ENCODE measurements at places on chromosomes 11 and 22.

GRCh38 chr11:71246559-71246958 is 5.8 kb downstream of the SHANK2 start:
- DNase-seq: no peak

DNA sequence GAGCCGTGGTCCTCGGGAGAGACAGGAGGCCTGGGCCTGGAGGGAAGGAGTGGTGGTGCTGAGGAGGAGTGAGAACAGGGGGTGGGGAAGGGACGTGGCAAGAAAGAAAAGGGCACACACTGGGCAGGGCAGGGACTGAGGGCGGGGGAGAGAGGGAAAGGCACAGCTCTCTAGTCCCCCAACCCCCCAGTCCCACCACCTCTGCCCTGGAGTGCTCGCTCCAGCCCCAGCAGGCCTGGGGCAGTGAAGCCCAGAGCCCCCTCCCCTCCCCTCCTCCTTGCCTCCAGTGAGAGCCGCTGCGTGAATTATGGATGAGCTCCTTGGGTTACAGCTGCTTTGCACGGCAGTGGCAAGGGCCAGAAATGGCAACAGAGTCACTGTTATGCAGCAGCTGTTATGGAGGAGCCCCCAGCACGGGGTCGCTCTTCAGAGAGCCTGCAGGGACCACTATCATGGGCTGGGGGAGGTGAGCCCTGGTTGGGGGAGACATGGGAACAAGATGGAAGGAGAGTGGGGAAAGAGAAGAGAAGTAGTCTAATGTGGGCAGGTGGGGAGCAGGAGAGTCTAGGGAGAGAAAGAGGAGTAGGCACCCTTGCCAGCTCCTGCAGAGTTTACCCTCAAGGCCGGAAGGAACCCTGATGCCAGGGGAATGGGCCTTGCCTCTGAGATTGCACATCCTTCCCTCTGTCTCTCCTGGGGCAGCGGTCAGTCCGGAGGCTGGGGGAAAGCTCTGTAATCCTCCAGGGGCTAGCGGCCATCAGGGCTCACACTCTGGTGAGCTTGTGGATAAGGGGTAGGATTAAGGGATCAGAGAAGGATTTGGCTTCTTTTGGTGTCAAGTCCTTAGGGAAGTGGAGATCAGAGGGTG is 3.6 kb downstream of the RTN4RL2 start:
- DNase-seq: peak; percentile 47

DNA sequence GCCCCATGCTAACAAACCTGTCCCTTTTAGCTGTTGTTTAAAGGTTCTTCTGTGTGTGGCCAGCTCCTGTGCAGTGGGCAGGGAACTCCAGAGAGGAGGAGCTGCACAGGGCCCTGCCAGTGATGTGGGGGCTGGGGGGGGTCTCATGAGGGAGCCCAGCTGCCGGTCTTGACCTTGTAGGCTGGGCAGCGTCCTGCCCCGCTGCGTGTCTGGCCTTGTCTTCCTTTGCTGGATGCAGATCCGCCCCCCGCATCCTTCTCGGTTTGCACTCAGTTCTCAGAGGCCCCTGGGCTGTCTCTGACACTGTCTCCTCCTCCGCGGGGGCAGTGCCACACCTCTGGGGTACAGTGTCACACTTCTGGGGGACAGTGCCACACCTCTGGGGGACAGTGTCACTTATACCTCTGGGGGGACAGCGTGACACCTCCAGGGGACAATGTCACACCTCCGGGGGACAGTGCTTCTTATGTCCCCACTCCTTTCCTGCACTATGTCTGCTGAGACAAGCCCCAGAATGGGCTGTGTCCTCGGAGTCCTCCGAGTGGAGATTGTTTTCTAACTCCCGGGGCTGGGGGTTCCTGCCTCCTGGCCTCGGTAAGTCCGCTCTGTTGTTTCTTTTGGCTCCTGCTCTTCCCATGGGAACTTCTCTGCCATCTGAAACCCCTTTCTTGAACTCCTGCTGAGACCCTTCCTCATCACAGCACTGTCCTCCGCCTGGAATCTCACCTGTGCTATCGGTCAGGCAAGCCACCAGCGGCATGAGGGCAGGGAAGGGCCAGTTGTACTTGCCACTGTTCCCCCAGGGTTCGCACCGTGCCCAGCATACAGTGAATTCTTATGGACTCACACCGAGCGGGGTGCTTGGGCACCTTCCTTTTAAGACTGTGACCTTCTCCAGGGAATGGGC is 788.3 kb downstream of the TBC1D22A start:
- no peak for DNase-seq

GRCh38 chr22:17359501-17359900 is 9.8 kb upstream of the CECR2 start:
- DNase-seq: no peak

DNA sequence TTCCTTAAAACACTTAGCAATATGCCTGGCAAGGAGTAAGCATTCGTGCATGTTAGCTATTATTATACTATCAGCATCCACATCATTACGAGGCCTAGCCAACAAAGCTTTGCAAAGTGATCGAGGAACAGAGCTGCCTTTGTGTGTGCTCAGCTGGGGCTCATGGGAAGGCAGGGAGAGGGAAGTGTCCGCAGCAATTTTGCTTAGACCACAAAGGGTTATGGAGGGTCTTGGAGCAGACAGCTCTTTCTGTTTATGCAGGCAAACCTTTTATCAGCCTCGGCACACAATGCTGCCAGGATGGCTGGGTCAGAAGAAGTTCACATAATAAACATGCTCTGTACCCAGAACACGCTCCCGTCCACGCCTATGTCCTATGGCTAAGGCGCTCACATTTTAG is 10.9 kb upstream of the DKK3 start:
- DNase-seq: no peak

DNA sequence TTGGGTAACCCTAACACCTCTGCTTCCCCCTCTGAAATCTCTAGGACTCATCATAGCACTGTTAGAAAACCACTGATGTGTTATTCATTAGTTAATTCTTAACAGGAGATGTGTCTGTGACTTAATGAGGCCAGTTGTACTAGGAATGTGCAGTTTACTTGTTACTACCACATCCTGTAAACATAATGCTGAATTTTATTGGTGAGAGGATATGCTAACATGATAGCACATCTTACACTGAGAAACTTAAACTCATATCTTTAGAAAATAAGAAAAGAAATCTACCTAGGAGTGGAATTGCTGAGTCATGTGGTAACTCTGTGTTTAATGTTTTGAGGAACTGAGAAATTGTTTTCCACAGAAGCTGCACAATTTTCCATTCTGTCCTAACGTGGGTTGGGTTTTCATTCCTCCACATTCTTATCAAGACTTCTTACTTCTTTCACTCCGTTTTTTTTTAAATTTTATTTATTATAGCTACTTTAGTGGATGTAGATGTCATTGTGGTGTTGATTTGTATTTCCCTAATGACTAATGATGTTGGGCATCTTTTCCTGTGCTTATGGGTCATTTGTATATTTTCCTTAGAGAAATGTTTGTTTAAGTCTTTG is 33.7 kb downstream of the RNF121 start:
- DNase-seq: no peak

DNA sequence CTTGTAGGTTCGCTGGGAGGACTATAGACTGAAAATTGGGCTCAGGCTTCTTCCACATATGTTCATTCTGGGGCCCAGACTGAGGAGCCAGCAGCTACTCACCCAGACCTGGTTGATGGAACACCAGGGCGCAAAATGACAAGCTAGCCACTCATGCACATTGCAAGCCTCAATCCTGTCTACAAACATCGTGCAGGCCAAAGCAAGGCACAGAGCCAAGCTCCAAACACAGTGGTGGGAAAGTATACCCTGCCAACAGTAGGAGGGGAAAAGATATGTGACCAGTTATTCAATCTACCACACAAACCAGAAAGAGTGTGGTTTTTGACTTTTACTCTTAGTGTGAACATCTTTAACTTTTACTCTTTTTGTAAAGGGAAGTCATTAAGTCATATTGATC is 660.5 kb downstream of the NTM start:
- DNase-seq: no peak

GRCh38 chr11:107222916-107223460 is 204.7 kb upstream of the GUCY1A2 start:
- DNase-seq: no peak

GRCh38 chr11:104320097-104320496 is 156.2 kb upstream of the PDGFD start:
- DNase-seq: no peak

DNA sequence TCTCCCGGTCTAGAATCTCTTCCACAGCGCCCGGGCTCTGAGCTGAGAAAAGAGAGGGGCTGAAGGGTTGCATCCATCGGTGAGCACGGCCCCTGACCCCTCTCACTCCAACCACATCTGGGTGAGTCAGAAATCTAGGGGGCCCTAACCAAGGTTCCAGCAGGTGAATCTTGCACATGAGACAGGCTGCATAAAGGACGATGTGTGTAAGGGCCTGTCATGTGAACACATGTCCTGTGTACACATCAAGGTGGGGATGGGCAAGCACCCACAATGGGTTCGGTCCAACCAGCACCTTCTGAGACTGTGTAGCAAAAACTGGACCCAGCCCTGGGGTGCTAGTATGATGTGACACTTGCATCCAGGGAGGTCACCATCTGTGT is 1.2 kb downstream of the BET1L start:
- DNase-seq: no peak

DNA sequence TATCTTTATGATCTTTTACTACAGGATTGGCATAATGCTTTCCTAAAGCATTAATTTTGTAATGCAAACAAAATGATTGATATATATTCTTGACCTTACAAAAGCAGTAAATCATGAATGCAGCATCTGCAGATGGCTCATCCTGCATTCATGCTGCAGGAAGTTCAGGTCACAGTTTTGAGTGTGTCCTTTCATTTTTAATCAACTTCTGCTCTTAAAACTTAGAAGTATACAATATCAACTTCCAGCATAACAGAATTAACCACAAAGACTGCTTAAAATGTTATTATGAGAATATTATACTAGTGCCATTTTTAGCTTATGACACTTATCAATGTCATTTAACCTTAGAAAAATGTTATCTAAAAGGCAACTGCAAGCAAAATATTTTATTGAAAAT is 54.0 kb downstream of the SLC36A4 start:
- no peak for DNase-seq

GRCh38 chr11:107567739-107568335 is 2.3 kb upstream of the ALKBH8 start:
- no peak for DNase-seq

DNA sequence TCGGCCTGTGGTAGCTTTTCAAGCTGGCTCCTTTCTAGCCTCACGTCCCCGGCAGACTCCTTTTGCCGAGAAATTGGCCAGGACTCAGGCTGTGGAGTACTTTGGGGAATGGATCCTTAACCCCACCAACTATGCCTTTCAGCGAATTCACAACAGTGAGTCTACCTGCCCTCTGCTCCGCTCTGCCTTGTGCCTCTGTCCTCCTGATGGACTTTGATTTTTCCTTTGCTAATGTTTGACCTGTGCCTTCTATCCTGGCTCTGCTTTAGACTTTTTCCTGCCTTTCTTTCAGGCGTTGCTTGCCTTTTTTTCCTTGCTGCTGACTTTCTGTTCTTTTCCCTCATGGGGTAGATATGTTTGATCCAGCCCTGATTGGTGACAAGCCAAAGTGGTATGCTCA is 12.5 kb downstream of the MADD start:
- no peak for DNase-seq

DNA sequence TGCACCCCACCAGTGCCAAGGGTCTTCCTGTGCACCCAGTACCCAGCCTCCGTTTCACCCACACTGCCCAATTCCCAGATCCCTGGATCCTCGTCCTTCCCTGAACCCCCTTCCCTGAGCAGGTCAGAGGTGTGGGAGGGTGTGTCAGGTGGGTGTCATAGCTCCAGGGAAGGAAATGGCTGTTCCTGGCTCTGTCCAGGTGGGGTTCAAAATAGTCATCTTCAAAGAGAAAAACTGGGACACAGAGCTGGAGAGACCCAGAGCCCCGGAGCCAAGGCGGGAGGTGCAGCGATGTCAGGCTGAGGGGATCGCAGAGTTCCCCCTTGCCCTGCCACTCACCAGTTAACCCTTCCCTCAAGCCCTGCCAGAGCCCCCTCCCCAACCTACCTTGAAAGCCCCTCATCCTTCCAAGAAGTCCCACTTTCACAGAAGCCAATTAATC is 698 bp downstream of the C1QTNF4 start:
- no peak for DNase-seq

- DNase-seq: no peak
These were observed 346.8 kb downstream of the ETS1 start for GRCh38 chr11:128240546-128240945.

- no peak for DNase-seq
These were observed 6.8 kb upstream of the TMEM123 start for GRCh38 chr11:102459393-102459792.

DNA sequence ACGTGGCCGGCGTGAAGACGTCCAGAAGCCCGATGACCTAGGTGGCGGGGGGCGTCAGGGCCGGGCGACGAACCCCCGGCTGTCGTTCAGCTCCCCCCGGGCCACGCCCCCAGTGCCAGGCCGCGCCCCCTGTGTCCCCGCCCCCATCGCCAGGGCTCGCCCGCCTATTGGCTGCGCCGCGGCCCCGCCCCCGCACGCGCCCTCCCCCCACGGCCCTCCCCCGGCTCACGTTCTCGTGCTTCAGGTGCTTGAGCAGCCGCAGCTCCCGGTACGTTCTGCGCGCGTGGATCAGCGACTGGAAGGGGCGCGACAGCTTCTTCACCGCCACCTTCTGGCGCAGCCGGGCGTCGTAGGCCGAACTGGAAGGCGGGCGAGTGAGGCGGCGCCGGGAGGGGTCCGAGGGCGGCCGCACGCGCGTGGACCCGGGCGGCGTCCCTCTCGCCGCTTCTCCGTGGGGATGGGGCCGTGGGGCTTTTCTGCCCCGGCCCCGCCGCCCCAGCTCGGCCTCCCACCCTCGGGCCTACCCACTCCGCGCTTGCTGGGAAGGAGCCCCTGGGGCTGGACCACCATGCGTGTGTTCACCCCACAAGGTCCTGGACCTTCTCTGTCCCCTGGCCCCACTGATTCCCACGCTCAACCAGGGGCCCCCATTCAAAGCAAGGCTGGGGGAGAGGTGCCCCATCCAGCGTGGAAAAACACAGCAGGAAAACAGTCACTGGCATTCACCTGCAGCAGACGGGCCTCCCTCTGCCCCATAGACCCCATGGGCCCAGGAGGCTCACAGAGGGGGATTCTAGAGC is 2.4 kb downstream of the MAPK11 start:
- DNase-seq: no peak

GRCh38 chr11:88384669-88385005 is 47.1 kb upstream of the CTSC start:
- DNase-seq: no peak

All from nephron progenitor cell (in vitro differentiated cells).